ENCODE measurements at places on chromosomes 2 and 18. TPM values are rescaled to one million over a fixed set of nuclear protein-coding genes. Genes with fewer than 3 reads are reported as not detected.

Gene FLACC1
- 7.5 TPM for total RNA-seq

Gene RESP18
- total RNA-seq: not detected

Gene CENPA
- total RNA-seq: 0.35 TPM

Gene APCDD1
- 73.2 TPM for total RNA-seq

Gene ALPI
- not detected for total RNA-seq

Gene ATP6V1C2
- 0.12 TPM for total RNA-seq

Gene VWA3B
- not detected for total RNA-seq

Gene NT5C1B
- not detected for total RNA-seq

Gene PSTPIP2
- 3.9 TPM for total RNA-seq

Gene AQP4
- total RNA-seq: 10.0 TPM

Gene UPP2
- not detected for total RNA-seq

Gene LRATD1
- total RNA-seq: 10.5 TPM

Gene CCDC85A
- total RNA-seq: 2.4 TPM

Gene UGT1A5
- not detected for total RNA-seq

Gene LRP1B
- 0.47 TPM for total RNA-seq

Gene INHBB
- 5.9 TPM for total RNA-seq

Gene IL1A
- not detected for total RNA-seq

Gene SERPINB4
- total RNA-seq: not detected

Gene COL4A3
- 8.0 TPM for total RNA-seq

Gene LCT
- total RNA-seq: not detected

Gene MPPE1
- total RNA-seq: 18.7 TPM

Gene FKBP7
- total RNA-seq: 13.4 TPM

Gene MTCL1
- 5.4 TPM for total RNA-seq

Gene C2orf80
- not detected for total RNA-seq

Gene HOXD4
- 0.52 TPM for total RNA-seq

Gene OTOF
- total RNA-seq: 0.33 TPM

Gene SATB2
- total RNA-seq: 1.0 TPM

Gene DYSF
- 31.3 TPM for total RNA-seq

Gene SERPINB3
- total RNA-seq: not detected

Gene CLHC1
- 4.6 TPM for total RNA-seq

Gene CDH19
- 72.3 TPM for total RNA-seq

Gene DLX2
- not detected for total RNA-seq

Gene CREG2
- total RNA-seq: not detected

Gene GAL3ST2
- 1.1 TPM for total RNA-seq

Gene TMEM200C
- total RNA-seq: 4.4 TPM

Gene TRAK2
- 89.7 TPM for total RNA-seq

Gene KLHL29
- 4.2 TPM for total RNA-seq

Gene FAM124B
- 1.5 TPM for total RNA-seq

Gene NAPG
- total RNA-seq: 39.0 TPM

Data from right atrium auricular region (tissue), 2 donors.